Stimulated activated CD4-positive, alpha-beta T cell treated with anti-CD3 and anti-CD28 coated beads, Interleukin-1b, Interleukin-23, amount 100 ng/mL, for 1 hour (primary cell): ENCODE measurements at places on chromosomes 3 and 15.

DNA sequence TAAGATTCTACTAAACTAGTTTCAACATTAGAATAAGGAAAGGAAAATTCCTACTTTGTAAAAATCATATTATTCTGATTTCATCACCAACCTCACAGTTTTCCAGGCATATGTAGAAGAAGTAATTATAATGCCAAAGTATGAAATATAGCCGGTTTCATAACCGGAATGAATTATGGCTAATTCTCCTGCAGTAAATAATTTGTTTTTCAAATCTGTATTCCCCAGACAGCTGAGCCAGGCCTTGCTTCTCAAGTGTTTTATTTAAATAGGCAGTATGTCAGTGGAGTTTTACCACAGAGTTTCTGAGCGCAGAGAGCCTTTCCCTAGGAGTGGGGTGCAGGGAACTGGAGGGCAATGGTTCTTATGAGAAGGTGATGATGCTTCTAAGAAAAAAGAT lies 8.7 kb upstream of the CPA3 start:
- no peak for DNase-seq

DNA sequence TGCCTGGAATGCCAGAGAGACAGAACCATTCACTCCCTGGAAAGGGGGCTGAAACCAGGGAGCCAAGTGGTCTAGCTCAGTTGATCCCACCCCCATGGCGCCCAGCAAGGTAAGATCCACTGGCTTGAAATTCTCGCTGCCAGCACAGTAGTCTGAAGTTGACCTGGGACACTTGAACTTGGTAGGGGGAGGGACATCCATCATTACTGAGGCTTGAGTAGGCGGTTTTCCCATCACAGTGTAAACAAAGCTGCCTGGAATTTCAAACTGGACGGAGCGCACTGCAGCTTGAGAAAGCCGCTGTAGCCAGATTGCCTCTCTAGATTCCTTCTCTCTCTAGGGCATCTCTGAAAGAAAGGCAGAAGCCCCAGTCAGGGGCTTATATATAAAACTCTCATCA lies 310.7 kb upstream of the DPPA4 start:
- DNase-seq = no peak

- no peak for DNase-seq
Observed at GRCh38 chr15:95594496-95594895, 736.0 kb upstream of the NR2F2 start.

- no peak for DNase-seq
Observed at GRCh38 chr3:42214064-42214463, 51.9 kb downstream of the CCK start.

DNA sequence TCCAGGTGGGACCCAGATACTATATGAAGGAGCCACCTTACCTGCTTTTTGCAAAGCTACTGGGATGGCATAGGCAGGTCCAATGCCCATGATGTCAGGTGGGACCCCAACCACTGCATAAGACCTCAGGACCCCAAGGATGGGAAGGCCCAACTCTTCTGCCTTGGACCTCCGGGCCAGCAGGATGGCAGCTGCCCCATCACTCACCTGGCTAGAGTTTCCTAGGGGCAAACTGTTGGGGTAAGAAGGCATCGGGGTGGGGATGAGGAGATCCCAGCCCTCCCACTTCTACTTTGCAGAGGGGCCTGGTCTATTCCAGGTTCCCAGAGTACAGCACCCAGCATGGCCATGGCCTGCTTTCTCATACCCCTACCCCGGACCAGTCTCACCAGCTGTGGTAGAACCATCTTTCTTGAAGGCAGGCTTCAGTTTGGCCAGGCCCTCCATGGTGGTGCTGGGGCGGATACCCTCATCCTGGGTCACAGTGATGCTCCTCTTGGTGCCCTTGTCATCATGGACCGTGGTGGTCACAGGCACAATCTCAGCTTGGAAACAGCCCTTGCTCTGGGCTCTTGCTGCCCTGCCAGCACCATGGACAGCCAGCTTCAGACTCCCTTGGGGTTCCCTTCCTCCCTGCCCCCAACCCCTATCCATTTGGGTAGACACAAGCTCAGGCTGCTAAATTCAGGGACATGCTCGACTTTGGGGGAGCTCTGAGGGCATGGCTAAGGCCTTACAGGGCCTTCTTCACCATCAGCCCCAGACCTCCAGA lies 10.6 kb downstream of the ACAA1 start:
- DNase-seq = no peak

- no peak for DNase-seq
Observed at GRCh38 chr3:100260081-100260684, 609 bp upstream of the TBC1D23 start.

DNA sequence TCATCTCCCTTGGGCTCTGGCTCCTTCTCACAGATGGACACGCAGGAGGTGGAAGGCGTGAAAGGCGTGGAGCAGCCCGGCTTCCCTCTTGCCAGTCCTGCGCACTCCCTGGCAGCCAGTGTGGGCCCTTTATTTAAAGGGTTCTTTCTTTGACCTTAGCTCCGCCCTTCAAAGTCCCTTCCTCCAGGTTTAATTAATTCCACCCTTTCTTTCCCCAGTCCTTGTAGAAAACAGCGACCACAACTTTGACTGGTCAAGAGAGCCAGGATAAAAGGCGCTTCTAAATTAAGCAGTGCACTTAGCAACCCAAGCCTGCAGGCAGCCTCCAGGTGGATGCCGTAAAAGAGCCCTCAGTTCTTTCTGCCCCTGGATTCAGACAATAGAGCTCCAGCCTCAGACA lies at the start of gene HDC:
TSS of gene HDC (minus strand) at position 107 of the 400 bp plus-strand sequence. CDS start at position 4, 103 bp downstream.
- DNase-seq = no peak

GRCh38 chr15:31357148-31357547 lies 30.5 kb downstream of the KLF13 start:
- no peak for DNase-seq

DNA sequence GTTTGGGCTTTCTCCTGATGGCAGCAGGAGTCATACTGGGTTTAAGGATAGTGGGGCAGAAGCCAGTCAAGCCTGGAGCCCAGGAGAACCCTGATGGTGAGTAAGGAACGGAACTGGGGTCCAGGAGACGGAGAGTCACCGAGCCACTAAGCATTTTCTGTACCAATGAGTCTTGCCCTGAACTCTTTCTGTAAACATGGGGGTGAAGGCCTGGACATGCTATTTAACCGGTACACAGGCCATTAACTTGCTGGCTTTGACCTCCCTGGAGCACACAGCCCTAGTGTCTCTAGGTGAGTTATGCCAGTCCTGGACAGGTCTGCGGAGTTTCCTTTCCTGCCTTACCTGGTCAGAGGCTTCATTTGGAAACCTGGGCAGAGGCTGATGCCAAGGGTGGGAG lies 3.9 kb downstream of the SLC6A6 start:
- DNase-seq = no peak

DNA sequence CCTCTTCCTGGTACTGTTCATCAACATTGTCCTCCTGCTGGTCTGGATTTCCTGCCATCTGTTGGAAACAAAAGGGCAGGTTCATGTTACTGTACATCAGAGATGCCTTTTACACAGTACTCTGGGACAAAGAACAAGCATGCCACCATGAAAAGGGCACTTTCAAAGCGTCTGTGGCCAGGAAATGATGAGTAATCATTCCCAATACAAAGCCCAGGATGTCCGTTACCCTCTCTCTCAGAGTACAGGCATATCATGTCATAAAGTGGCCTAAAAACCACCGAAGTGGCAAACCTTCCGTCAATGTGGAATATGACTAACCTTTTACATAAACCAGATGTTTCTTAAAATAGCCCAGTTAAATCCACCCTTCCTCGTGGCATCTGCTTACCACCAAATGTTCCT lies 71.2 kb downstream of the GOLIM4 start:
- DNase-seq = no peak

GRCh38 chr15:61195116-61196002 lies 33.7 kb downstream of the RORA start:
- no peak for DNase-seq

GRCh38 chr3:20307383-20307782 lies 121.4 kb upstream of the SGO1 start:
- DNase-seq = no peak

GRCh38 chr3:196081002-196081833 lies 672 bp downstream of the TFRC start:
- DNase-seq = peak; percentile 28

DNA sequence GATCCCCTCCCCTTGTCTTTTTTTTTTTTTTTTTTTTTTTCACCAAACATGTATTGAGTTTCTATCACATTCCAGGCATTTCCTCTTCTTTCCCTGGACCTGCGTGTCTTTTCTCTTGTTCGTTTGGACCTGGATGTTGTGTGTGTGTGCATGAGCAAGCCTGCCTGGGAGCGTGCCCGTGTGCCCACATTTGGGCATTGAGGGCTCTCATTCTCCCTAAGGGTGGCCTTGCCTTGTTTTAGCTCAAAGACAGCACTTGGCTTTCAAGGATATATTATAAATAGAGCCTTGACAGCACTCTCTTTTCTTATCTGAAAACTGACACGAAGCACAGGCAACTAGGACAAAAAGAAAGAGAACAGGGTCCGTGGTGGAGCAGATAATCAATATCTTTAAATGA lies 39.0 kb upstream of the SLC25A26 start:
- no peak for DNase-seq

DNA sequence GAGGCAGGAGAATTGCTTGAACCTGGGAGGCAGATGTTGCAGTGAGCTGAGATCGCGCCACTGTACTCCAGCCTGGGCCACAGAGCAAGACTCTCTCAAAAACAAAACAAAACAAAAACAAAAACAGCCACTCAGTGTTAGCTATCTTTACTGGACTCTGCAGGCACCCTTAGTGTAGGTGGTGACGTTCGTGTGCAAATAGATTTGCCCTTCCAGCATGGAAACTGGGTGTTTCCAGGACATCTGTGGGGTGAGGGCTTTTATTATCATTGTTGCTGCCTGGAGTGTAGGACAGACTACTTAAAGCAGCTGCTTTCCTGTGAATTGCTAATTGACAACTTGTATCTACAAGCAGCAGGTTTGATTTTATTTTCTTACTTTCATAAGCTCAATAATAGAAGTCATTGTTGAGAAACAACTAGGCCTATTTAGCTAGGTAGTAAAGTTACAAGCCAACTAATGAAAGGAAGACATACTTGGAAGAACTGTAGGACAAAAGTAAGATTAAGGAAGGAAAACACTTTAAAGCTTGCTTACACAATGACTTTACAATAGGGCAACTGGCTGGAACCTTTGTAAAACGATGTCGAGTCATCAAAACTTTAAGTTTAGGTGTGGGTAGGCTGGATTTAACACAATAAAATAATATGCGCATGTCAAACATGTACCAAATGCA lies 25.4 kb upstream of the SPPL2A start:
- no peak for DNase-seq

DNA sequence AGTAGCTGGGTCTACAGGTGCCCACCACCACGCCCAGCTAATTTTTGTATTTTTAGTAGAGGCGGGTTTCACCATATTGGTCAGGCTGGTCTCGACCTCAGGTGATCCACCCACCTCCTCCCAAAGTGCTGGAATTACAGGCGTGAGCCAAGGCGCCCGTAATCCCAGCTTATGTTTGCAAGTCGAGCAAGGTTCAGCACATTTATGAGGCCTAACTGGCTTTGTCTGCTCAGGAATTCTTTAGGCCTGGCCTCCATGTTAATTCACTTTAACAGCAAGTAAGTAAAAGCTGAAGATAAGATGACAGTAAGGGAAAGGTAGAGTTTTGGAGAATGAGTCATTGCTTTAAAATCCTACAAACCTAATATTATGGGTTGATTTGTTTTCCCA lies 24.6 kb downstream of the SIDT1 start:
- no peak for DNase-seq

DNA sequence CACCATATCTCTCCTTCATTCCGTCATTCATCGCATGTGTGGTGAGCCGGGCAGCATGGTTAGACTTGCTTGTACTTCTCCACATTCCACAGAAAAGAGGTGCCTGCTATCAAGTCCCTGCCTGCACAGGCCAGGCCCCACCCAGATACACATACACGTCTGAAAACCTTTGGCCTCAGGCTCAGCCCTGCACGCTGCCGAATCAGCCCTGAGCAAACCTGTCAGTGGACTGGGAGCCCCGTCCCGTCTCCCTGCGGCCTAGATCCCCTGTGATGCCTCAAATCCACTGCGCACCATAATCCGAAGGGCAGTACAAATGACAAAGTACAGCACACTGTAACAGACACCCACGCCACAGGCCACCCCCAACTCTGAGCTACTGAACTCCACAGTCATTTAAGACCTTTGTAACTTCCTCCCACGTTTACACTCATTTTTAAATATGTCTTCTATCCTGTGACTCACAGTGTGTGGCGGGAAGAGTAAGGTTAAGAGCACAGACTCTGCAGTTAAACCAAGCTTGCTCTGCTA lies 67.1 kb downstream of the MB21D2 start:
- no peak for DNase-seq

DNA sequence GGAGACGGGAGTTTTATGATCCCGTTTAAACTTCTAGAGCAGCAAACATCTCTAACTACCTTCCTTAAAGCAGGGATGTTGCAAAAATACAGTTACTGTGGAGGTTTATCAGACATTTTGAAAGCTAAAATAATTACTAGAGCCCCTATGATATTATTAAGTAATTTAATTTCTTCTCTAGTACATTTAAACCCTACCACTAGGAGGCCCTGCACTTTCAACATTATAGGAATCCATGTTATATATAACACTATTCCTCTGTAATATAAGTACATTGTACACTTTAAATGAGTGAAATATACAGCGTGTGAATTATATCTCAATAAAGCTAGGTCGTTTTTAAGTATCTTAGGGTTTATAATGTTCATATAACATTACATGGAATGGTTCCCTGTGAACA lies 11.5 kb downstream of the SETMAR start:
- DNase-seq = no peak

- no peak for DNase-seq
Observed at GRCh38 chr3:11996480-11996879, 7.7 kb upstream of the SYN2 start.
